ENCODE measurements at places on chromosomes 11 and 22.
A peak's percentile ranks its signal among the peaks of the same experiment; 100 is the strongest.

GRCh38 chr11:64234647-64235379, 429 bp downstream of the VEGFB start:
- no peak for DNase-seq

- no peak for DNase-seq
Measured at GRCh38 chr11:125504580-125504979, 8.5 kb upstream of the FEZ1 start.

DNA sequence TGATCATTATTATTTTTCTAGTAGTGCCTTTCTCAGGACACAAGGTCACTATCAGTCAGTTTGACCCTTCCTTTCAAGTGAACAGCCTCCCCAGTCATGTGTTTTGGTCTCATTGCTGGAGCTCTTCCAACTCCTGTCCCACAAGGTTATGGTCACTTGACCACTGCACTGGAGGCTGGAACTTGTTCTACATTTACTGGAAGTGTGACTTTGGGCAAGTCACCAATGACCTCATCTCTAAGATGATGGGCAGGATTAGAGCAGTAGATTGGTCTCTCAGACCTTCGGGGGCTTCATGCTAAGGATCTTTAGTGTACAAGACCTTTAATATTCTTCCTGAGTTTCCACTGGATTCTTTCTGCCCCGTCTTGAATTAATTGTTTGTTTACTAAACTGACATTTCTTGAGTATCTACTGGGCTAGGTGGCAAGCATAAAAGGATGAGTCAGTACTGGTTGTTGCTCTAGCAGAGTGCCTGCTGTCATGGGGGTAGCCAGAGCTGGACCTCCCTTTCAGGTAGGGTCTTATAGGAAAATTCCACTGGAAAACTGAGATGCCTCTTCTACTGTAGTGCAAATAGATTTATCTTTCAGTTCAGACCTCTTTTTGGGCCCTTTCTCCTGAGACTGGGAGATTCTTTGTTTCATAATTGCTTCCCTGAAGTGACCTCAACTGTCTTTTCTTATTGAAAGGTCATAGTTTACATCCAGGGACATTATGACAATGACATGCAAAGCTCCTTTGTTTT, 106.8 kb downstream of the GRAMD1B start:
- no peak for DNase-seq

GRCh38 chr22:37893583-37893983, 12.5 kb upstream of the MICALL1 start:
- DNase-seq, result no peak

- no peak for DNase-seq
Measured at GRCh38 chr11:45262900-45263299, 23.2 kb downstream of the SYT13 start.

DNA sequence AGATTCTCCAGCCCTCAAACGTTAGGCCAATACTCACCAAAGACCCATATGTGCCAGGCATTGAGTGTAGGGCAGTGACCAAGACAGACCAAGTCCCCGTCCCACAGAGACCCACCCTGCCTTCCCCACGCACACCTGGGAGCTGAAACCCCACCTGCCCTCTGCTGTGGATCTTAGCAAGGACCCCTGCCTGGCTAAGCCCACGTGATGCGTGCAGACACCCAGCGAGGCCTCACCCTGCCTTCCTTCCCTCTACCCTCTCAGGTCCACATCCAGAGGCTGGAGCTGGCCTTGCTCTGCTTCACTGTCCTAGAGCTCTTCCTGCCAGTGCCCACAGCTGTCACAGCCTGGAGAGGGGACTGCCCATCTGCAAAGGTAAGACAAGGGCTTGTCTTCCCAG, 10.2 kb downstream of the MS4A10 start:
- no peak for DNase-seq

DNA sequence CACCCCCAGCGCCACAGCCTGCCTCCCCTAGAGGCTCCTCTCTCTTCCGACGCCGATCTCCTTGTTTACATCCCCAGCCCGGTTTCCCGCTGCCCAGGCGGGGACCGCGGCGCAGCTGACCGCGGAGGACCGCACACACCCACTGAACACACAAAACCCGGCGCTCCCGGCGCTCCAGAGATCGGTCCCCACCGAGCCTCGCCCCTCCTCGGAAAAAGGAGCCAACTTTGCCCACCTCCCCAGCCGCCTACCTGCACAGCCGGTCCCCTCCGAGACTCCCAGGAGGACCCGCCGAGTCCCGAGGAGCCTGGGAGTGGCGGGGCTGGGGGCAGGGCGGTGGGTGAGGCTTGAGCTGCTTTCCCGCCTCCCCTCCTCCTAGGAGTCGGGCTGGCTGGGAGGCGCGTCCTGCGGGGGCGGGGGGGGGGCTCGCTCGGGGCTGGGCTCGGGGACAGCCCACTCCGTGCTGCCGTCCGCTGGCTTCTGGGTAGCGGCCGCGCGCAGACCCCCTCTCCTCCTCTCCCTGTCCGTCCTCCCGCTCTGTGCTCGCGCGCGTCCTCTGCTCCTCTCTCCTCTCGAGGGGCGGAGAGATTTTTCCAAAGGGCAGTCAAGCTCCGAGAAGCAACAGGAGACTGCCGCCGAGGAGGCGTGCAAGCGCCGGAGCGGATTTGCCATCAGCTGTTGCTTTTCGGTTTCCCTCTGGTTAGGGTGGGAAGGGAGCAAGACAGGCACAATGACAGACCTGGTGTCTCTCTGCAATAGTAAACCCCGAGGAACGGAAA, at the start of gene FXYD6:
FXYD6 (minus strand) TSS at position 318 of the 779 bp plus-strand sequence. CDS start 33,882 bp downstream, outside the sequence.
- DNase-seq, result peak; percentile 83

DNA sequence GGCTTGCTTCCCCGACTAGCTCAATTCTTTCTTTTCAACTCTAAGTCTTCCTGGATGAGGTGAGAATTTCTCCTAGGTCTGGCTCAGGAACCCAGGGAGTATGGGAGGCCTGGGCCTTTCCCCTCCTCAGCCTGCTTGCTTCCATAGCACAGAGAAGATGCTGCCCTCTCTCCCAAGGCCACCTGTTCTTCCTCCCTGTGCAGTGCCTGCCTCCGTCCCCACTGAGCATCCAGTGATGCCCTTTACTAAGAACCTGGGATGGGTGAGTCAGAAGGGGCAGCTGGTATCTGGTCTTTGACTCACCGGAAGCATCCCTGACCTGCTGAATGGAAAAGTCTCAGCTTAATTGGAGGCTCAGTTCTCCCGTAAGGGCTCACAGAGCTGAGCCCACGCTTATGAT, 607.9 kb downstream of the BUD13 start:
- no peak for DNase-seq

GRCh38 chr11:62721994-62722393, 5.3 kb downstream of the HNRNPUL2 start:
- DNase-seq, result no peak

DNA sequence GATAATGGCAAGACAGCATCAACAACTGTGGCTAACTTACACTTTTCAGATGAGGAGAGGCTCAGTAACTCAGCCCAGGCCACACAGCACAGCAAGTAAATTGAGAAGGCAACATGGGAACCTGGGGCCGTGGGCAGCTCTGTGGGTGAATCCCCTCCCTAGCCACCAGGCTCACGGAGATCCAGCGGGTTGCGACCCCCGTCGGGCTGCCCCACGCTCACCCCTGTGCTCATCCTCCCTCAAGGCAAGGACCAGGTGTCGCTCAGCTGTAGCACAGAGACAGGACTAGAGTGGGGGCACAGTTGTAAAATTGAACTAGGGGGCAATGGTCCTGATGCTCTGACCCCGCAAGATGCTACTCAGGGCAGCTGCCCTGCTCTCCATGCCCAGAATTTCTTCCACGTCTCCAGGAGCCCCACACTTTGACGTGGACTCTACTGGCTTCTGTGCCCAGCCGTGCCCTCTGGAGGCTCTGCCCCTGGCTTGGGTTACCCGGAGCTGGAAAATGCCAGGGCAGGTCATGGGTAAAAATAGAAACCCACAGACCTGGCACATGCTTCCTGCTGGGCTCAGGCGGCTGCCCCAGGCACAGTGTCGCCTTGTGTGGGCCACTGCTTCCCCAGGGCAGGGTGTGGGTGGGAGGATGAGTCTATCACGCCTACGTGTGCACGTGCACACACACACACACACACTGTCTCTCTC, 9.0 kb downstream of the TUBA8 start:
- no peak for DNase-seq

- no peak for DNase-seq
Measured at GRCh38 chr22:20957102-20957682, 9.9 kb upstream of the AIFM3 start.

- DNase-seq, result no peak
Measured at GRCh38 chr22:31477329-31477728, 12.3 kb downstream of the EIF4ENIF1 start.

DNA sequence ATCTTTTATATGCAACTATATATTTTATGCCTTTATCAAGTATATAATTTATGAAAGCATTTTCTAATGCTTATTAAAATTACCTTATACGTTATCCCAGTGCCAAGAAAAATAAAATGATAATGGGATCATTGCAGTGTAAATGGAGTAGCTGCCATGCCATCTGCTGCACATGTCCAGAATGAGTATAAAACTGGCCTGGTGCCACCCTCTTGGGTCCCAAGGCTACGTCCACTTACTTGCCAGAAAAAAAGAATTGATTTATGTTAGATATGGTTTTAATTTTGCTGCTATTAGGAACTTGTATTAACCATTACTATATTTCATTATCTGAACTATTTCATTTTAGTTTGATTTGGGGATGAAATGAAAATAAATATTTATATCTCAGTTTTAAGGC, 1127.1 kb upstream of the CNTN5 start:
- DNase-seq, result no peak

DNA sequence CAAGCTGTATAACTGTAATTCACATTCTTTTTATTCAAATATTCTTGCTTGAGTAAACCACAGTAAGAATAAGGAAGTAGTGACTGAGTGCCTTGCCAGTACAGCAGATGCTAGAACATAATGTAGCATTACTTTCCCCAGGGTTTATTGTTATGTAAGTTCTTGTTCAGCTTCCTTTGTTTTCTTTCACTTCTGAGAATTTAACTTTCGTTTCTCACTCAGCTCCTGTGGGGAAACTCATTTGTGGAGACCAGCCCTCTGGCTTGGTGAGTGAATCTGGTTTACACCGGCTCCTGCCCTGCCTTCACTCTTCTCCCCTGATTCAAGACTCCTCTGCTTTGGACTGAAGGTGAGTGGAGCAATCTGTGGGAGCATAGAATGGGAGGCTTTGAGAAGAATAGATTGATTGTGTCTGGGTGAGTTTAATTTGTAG, at the start of gene TRIM22:
TRIM22 (plus strand) TSS at position 240 of the 433 bp plus-strand sequence. CDS start 6,443 bp downstream, outside the sequence.
- no peak for DNase-seq

DNA sequence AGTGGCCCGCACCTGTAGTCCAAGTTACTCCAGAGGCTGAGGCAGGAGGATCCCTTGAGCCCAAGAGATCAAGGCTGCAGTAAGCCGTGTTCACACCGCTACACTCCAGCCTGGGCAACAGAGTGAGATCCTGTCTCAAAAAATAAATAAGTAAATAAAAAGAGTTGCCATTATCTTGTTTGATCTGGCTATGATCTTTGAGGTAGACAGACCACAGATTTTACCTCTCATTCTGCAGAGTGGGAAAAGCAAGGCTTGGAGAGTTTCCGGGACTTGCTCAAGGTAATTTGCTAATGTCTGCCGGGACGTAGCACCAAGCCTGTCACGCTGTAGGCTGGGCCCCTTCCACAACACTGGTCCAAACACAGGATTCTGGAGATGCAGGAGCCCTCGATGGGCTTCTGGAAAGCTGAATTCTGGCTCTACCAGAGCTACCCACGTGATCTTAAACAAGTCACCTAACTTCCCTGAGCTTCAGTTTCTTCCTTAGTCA, 6.8 kb downstream of the GRAP2 start:
- DNase-seq, result no peak

- no peak for DNase-seq
Measured at GRCh38 chr11:115408036-115408921, 95.9 kb downstream of the CADM1 start.

GRCh38 chr22:42957544-42957943, 57.4 kb downstream of the PACSIN2 start:
- DNase-seq, result no peak

GRCh38 chr11:30322191-30322590, 713 bp upstream of the ARL14EP start:
- DNase-seq, result no peak

- DNase-seq, result no peak
Measured at GRCh38 chr22:20783300-20783673, 9.4 kb downstream of the SERPIND1 start.

GRCh38 chr11:72661486-72661885, 12.7 kb downstream of the PDE2A start:
- no peak for DNase-seq

DNA sequence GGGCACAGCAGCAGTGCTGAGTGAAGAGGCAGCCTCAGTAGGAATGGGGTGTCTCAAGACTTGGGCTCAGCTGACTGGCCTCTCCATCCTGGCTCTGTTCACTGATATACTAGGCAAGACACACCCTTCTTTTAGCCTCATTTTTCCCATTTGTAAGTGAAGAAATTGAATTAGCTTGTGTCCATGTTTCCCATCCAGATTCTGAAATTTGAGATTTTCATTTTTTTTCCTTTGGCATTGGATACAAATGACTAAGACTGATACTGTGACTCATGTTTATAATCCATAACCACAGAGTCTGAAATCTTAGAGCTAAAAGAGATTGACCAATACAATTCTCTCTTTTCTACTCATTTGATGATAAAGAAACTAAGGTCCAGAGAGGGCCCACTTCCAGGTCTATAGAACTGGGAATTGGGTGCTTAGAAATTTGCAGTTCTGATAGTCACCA, 110.9 kb downstream of the KCNC1 start:
- no peak for DNase-seq

DNA sequence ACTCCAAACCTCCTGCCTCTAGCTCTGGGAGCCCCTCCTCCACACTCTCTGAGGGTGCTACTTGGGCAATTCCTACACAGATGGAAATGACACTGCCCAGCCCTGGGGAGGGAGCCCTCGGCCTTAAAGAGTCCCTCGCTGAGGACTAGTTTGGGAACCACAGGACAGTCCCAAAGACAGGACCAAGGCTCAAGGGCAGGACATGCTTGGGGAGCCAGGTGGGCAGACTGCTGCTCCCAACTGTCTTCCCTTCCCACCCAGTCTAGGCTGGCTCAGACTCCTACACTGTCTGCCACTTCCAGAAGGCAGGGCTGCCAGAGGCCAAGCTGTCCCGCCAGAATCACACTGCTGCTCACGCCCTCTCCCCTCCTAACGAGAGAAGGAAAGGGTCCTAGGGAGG, 9.8 kb downstream of the ARRB1 start:
- no peak for DNase-seq

Data from DMS79 treated with DMSO at 0.1 percent for 48 hours (cell line).